SJSA1 (cell line): ENCODE measurements at places on chromosomes 7 and 10.
A peak's percentile ranks its signal among the peaks of the same experiment; 100 is the strongest.

DNA sequence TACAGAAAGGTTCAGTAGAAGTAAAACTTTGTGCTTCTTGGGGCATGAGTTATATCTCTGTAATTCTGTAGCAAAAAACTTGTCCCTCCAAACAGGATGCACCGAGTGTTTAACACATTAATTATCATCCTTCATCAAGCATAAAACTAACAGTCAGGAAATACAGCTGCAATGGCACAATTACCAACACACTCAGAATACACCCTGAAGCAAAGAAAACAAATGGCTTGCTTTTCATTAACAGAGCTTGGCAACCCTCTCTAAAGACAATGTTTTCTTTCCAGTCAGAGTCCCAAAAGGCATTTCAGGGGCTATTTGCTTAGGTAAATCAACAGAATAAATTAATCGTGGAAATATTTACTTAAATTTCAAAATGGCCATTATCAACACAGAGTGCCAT, 107.7 kb downstream of the ICA1 start:
- no peak for DNase-seq

DNA sequence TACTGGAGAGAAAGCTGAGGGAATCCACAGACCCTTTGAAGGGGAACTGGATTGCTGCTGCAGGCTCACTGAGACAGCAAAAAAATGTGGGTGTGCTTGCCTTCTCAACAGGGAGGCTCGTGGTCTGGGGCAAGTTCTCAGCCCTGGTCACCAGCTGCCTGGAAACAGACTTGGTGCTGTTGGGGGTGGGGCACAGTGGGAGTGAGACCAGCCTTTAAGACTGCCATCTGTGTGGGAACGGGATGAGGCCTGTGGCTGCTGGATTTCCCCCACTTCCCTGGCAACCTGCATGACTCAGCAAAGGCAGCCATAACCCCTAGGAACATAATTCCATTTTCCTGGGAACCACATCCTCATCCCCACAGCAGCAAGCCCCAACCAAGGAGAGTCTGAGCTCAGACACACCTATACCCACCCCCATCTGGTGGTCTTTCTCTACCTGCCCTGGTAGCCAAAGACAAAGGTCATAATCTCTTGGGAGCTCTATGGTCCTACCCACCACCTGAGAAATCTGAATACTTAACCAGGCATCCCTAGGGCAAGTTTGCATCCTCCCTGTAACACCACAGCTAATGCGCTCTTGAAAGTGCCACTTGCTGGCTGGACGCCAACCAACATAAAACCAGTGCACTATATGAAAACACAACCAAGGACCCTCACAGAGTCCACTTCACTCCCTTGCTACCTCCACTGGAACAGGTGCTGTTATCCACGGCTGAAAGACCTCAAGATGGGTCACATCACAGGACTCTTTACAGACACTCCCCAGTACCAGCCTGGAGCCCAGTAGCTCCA, 45.0 kb upstream of the TFEC start:
- DNase-seq: no peak

DNA sequence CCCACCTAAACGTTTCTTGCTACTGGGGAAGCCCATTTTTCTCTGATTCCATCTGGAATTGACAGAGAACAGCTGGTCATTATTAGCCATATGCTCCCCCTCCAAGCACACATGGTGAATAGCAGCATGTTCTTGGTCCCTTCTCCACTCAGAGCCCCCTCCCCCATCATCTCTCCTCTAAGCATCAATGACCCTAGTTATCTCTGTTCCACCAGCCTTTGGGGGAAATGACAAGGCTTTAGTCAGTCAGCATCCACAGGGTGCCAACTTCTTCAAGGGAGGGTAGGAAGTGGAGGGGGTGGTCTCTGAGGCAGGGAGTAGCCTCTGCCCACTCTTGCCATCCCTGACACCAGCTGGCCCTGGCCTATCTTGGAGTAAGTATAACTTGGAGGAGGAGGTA, 163.1 kb downstream of the UBE2H start:
- no peak for DNase-seq

DNA sequence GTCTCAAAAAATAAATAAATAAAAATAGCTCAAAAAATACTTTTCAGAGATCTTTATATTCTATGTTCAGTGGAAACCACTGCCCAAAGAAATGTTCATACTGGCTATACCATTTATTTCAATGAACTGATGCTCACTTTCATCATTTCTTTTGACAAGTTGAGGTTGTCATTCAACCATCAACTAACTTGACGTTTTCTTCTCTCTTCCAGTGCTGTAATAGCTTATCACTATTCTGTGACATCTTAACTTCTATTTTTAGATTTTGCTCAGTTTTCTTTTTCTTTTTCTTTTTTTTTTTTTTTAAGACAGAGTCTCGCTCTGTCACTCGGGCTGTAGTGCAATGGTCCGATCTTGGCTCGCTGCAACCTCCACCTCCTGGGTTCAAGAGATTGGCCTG, 8.7 kb upstream of the CTAGE4 start:
- DNase-seq: no peak

DNA sequence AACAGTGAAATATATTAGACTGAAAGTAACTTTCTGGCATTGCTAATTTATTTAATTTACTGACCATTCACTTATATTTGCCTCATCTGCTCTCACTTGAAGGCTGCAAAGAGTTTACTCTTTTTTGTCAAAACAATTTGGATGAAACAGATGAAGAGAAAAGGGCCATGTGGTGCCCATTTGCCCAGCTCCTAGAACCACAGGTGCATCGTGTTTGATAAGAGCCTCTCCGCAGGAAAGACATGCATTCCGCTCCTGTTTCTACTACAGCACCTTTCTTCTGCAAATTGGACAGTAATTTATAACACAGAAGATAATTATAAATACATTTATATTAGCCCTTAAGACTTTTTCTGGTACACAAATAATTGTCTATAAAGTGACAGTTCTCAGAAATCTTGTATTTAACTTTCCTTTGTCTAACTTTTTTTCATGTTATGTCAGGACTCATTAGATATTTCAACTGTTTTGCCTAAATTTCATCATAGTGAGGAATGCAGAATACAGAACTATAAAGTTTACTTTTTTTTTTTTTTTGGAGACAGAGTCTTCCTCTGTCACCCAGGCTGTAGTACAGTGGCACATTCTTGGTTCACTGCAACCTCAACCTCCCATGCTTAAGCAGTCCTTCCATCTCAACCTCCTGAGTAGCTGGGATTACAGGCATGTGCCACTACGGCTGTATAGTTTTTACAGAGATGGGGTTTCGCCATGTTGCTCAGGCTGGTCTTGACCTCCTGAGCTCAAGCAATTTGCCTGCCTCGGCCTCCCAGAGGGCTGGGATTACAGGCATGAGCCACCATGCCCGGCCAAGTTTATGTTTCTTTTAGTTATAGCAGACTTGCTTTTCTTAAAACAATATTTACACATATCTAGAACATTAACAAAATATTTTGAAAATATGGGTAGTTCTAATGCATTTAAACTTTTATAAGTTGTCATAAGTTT, 869 bp downstream of the LAMB4 start:
- no peak for DNase-seq

- no peak for DNase-seq
Measured at GRCh38 chr10:6847561-6847960, 267.5 kb upstream of the PRKCQ start.

GRCh38 chr7:142899661-142900060, 14.1 kb upstream of the TRPV6 start:
- no peak for DNase-seq

- DNase-seq: peak; percentile 74
Measured at GRCh38 chr7:106609416-106609815, 51.5 kb downstream of the CCDC71L start.

DNA sequence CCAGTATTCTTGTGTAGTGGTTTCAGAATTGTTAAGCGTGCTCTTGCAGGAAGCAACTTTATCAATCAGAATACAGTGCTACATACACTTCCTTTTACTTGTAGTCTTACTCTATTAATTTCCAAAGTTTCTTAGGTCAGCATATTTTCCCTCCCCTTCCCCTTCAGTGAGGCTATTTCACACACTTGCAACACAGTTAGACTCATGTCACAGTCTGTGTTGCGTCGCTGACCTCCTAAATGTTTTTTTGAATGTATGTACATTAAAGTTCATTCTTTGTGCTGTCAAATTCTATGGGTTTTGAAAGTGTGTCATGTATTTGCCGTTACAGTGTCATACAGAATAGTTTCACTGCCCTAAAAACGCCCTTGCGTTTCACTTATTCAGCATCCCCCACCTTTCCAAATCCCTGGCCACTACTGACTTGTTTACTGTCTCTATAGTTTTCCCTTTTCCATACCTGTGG, 5.4 kb upstream of the HKDC1 start:
- no peak for DNase-seq

GRCh38 chr7:158112571-158113320, 474.9 kb downstream of the PTPRN2 start:
- DNase-seq: no peak

DNA sequence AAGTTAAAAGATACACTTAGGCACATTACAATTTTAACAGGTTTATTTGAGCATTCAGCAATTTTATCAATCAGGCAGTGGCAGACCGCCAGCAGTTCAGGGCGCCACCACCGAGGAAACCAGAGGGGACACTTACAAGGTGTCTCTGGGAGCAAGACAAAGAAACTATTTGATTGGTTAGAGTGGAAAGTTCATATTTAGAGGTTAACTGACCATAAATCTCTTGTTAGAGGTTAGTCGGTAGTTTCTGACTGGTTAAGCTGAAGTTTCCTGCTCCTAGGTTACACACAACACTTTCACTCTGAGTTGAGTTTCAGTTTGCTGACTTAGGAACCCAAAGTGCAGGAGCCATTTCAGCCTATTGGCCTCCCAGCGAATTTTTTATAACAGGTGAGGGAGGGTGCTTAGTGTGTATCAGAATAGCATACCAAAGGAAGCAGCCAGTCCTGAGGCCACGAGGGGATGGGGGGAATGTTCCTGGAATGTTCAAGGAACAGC, 10.8 kb upstream of the PVRIG start:
- no peak for DNase-seq

DNA sequence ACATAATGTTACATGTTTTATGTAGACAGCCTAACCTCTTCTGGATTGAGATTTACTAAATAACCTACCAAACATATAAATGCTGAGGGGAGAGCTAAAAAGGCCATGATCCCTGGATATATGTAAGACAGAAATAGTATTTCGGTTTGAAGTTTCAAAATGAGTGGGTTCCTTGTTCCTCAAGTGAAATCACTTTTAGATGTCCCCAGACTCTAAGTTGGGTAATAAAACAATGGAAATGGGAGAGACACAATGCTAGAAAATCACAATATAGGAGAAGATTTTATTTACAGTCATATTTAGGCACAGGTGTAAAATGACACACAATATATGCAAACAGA, 56.5 kb downstream of the SHTN1 start:
- no peak for DNase-seq

DNA sequence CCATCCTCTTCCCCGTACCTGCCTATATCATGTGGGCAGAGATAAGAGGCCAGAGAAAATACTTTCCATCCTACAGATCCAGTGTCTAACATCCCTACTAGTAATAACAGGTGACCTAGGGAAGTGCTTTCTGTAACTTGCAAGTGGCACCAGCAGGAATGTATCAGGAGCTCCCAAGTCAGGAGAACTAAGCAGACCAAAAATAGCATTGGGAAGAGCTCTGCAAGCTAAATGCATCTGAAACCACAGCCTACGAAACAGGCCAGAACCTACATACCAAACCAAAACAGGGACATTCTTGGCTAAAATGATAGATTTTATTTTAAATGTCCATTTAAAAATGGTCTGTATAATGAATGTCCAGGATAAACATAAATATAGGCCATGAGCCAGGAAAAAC, 680.8 kb downstream of the PHTF2 start:
- DNase-seq: no peak

GRCh38 chr7:110017405-110017804, 1073.5 kb upstream of the LRRN3 start:
- DNase-seq: no peak

GRCh38 chr7:75655536-75655935, 83.2 kb downstream of the HIP1 start:
- no peak for DNase-seq

GRCh38 chr10:73937333-73938043, 26.6 kb downstream of the PLAU start:
- no peak for DNase-seq

DNA sequence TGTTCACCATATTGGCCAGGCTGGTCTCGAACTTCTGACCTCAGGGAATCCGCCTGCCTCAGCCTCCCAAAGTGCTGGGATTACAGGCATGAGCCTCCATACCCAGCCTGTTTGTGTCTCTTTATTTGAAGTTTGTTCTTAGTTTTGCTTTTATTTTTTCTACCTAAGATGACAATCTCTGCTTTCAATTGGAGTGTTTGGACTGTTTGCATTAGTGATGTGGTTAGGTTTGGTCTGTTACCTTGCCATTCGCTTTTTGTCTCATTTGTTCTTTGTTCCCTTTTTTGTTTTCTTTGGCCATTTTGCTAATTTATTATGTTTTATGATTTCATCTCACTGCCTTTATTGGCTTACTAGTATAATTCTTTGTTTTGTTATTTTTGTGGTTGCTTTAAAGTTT, 62.6 kb downstream of the ADCY1 start:
- no peak for DNase-seq

DNA sequence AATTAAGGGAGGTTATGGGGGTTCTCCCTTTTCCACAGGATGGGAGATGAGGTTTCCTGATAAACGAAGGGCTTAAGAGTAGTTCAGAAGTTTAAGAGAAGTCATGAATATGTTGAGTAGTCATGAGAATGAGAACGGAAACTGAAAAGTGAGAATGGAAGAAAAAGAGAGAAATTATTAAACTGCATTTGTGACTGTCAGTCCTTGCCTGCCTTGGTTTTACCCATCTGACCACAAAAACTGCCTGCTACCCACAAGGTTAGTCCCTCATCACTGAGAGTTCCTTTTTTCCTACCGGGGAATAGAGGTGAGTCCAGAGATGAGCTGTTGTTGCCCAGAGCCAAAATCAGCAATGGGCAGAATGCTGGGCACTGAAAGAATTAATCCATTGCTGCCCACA, 174.1 kb upstream of the BET1 start:
- DNase-seq: no peak

GRCh38 chr10:131049016-131049415, 262.5 kb downstream of the TCERG1L start:
- DNase-seq: no peak

GRCh38 chr7:122595885-122596284, 103.0 kb downstream of the RNF133 start:
- DNase-seq: no peak

DNA sequence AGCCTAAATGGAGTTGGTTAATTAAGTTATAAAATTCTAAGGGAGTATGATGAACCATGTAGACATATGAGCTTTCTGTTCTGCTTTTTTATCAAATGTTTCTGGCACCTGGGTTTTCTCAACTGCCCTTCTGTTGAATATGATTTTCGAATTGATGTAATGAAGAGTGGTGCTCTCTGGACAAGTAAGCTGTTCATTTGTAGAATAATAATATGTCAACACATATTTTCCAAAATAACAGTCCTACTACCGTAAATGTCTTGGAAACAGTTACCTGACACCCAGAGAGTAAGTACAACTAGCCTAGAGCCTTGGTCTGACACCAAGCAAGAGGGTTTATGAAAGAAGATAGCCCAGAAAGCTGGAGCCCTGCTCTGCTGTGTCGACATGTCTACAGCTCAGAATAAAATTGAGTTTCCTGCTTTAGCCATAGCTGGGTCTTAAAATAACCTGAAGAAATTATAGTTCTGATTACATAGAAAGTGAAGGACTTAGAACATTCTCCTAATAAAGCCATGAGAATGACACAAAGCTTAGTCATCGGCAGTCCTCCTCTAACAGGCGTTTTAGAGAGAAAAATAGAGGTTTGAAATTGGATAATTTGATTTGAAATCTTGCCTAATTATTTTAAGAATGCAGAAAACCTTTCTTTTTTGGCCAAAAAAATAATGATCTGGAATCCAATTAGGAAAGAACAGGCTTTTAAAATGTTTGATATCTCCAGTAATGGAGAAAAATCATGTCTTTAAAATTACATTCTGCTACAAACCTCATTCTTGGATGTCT, 25.1 kb downstream of the HDAC9 start:
- peak; percentile 77 for DNase-seq
